ENCODE measurements at places on chromosomes 2 and 18. TPM values are rescaled to one million over a fixed set of nuclear protein-coding genes. Genes with fewer than 3 reads are reported as not detected.

GRCh38 chr2:40178171-40178778 is 273.6 kb downstream of the SLC8A1 start:
- DNase-seq, result no peak

- no peak for DNase-seq
Measured at GRCh38 chr18:40197711-40198110, 1757.3 kb upstream of the PIK3C3 start.

DNA sequence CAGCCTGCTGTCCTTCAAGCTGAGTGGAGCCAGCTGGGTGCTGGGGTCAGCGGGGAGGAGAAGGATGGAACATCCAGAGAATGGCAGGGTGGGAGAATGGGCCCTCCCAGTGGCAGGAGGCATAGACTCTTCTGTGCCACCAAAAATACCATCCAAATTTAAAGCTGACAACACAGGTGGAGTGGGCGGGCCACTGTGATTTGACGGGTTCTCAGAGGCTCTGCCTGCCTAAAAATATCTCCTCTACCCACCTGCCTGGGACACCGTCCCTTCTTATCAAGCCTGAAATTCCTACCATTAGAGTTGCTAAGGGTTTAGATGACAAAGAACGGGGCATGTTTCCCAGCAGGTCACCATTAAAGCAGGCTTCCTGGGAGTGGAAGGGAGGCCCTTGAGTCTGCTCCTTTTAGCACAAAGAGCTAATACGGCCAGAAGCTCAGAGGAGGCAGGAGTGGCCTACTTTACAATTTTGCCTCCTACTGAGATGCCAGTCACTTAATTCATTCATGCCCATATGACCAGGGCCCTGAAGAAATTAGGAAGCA is 19.8 kb upstream of the MARCHF4 start:
- DNase-seq, result no peak

The RAB27B gene
- total RNA-seq, result 3.9 TPM

DNA sequence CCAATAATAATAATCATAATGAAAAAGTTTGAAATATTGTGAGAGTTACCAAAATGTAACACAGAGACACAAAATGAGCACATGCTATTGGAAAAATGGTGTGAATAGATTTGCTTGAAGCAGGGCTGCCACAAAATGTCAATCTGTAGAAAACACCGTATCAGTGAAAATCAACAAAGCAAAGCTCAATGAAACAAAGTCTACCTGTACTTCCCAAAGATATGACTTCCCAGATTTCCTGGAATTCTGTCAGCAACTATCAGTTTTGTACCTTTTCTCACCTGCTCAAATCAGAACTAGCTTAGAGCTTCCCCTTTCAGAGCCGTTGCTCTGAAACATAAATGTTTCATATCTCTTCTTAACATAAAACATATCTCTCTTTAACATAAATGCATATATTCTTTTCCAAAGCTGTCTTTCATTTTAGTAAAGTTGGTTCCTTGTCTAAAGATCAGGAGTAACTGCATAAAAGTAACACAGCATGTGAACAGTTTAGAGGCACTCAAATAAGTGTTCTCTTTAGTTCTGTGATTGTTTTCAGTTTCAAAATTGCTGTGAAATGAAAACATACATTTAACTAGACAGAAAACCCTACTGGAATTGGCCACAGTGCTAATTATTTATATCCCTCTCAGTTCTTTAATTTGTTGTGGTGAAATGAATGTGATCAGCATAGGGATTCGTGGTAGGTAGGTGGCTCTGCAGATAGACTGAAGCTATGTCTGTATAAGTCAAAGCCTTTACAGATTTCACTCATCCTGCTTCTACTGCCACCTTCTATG is 262.5 kb downstream of the KCNJ3 start:
- DNase-seq, result no peak

DNA sequence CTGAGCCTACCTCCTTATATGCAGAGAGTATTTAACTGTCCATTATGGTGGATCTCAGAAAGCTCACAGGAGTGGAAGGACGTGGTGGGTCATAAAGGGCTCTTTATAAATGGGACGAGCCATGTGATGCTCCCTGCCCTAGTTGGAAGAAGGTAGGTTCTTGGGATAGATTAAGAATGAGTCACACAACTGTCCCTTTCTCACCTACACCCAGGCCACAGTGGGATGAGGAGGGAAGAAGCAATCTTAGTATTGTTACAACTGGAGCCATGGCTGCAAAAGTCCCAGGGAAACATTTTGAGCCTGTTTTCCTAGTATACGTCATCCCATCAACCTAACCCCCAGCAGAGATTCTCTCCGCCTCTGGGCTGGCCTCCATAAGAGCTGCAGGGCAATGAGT is 229.9 kb downstream of the TTC32 start:
- DNase-seq, result no peak

- no peak for DNase-seq
Measured at GRCh38 chr18:30652387-30652786, 390.2 kb downstream of the DSC3 start.

The BCL2 gene
- 0.64 TPM for total RNA-seq

- peak; percentile 68 for DNase-seq
Measured at GRCh38 chr2:144999071-144999875, 479.4 kb upstream of the ZEB2 start.

The NPHP1 gene
- total RNA-seq, result 4.8 TPM

GRCh38 chr2:118443596-118443995 is 355.3 kb downstream of the INSIG2 start:
- DNase-seq, result peak; percentile 7

The PRKAG3 gene
- total RNA-seq, result not detected

DNA sequence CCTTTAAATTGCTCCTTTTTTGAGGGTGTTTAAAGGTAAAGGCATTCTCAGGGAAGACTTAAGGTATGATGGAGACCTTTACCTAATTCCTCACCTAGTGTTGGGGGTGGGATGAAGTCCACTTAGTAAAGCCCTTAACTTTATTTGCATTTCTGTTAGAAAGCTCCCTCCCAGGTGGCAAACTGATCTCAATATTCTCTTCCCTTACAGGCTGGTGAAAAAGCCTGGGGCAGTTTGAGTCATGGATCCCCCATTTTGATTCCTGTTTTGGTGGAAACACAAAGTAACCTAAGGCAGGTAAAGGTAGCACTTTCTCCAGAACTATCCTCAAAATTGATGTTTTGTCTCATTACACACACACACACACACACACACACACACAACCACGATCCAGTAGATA is 33.8 kb upstream of the HNRNPA3 start:
- DNase-seq, result no peak

The ZBTB7C gene
- total RNA-seq, result not detected

- DNase-seq, result no peak
Measured at GRCh38 chr18:42635378-42636048, 480.0 kb downstream of the RIT2 start.

The PDCD1 gene
- not detected for total RNA-seq

The CAPN14 gene
- under 0.01 TPM for total RNA-seq

DNA sequence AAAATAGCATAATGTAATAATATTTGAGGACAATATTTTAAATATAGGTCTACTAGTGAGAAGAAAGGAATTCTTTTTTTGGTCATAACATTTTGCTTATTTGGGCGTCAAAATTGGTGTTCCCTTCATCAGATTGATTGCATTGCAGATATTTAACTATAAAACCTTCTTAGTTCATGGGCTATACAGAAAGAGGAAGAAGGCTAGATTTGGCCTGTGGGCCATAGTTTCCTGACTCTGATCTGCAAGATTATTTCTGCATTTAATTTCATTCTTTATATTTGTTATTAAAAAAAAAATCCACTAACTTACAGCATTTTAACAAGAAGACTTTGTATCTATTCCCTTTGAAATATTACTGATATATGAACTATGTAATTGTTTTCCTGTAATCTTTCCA is 31.9 kb downstream of the PIKFYVE start:
- DNase-seq, result no peak

The LRP2 gene
- under 0.01 TPM for total RNA-seq
